ENCODE measurements at places on chromosomes 5 and 9.

DNA sequence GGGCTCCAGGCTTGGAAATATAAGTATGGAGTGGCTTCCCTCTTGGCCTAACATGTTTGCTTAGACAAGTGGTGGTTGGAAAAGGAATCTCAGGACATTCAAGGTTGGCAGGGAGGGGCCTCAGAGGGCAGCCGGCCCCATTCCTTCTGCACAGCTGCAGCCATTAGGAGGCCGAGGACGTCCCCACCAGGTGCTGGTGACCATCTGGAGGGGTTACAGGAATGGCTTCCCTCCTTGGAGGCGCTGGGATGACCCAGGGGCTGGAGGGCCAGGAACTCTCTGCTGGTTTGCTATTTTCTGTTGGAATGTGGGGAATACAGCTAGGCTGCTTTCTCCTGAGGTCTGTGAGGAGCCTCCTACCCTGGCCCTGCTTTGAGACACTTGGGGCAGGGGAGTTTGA, 18.5 kb downstream of the STC2 start:
- no peak for DNase-seq

DNA sequence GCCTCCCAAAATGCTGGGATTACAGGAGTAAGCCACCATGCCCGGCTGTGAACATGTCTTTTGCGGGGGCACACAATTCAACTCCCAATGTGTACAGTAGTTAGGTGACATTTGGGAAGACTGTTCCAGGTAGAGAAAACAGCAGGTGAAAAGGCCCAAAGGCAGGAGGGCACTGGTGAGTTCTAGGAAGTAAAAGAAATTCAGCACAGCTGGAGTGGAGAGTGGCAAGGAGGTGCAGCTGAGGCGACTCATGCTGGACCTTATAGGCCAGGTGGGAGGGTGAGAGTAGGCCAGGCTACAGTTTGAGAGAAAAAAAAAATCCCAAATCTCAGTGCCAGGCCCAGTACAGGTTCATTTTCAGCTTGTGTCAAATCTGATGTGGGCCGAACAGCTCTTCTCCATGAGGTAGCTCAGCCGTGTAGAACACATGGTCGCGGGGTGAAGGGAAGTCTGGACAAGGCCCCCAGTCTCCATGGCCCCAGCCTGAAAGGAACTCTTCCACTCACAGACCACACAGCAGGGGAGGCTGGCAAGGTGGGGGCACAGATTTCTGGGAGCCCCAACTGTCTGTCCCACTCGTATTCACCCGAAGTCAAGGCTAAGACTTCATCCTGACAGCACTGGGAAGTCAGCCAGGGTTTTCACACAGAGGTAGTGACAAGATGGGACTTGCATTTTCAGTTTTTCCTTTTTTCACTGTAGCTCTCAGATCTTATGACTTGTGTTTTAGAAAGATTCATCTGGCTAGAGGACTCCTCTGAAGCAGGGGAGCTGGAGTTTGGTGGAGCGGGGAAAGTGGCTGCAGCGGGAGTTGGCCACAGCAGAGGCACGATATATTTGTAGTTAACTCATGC, 4.5 kb upstream of the HNRNPAB start:
- peak; percentile 5 for DNase-seq

DNA sequence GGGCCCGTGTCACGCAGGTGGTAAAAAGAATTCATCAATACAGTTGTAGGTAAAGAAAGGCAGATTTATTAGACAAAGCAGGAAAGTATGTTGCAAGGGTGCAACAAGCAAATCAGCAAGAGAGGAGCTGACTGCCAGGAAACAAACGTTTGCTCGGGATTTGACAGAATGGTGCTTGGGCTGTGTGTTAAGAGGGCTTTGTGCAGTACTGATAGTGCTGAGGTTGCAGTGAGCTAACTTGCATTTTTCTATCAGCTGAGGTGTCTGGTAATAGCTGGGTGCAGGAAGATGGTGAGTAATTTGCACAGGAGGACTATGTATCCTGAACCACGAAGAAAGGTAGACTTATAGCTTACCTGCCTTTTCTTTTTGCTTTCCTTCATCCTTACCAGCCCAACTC, 3.9 kb upstream of the RARS1 start:
- DNase-seq: no peak

- DNase-seq: no peak
Observed at GRCh38 chr5:149007174-149007573, 55.7 kb downstream of the SH3TC2 start.

DNA sequence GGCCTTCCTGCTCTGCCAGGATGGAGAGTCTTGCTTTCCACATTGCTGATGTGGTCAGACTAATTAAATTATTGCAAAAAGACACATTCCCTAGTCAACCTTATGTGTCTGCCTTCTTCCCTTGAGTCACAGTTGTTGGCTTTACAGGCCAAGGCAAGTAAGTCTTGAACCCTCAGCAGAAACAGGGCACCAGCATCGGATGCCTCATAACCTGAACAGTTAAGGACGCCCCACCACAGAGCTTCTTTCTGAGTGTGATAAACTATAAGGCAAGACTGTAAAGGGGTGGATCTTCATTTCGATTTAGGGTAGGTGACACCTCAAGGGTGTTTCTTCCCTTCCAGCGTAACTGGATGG, 670 bp upstream of the KIF2A start:
- no peak for DNase-seq

GRCh38 chr5:151414536-151414935, 32.9 kb upstream of the SLC36A1 start:
- no peak for DNase-seq

DNA sequence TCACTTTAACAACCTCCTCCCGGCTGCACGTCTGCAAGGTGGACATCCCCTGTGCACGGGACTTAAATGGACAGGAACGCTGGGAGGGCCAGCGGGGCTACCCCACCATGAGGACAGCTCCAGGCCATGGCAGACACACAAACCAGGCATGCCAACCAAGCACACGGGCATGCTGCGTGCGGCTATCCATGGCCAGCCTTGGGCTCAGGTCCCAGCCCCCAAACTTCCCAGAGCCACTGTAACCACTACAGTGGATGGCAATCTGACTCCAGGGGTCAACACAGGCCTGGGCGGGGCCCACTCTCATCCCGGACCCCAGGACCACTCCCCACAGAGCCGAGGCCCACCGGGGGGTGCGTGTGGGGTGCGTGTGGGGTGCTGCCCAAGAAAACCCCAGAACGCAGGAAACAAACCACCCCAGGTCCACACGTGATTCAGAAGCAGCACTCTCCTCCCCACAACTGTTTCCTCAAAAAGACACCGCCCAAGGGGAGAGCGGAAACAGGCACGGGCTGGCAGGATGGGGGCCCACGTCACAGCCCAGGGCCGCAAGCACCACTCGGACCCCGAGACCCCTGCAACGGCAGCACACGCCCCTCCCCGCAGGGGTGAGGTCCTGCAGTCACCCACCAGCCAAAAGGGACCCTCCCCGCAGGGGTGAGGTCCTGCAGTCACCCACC, 7.4 kb downstream of the SLC12A7 start:
- DNase-seq: peak; percentile 35

- no peak for DNase-seq
Observed at GRCh38 chr5:174571662-174572397, 152.6 kb upstream of the MSX2 start.

DNA sequence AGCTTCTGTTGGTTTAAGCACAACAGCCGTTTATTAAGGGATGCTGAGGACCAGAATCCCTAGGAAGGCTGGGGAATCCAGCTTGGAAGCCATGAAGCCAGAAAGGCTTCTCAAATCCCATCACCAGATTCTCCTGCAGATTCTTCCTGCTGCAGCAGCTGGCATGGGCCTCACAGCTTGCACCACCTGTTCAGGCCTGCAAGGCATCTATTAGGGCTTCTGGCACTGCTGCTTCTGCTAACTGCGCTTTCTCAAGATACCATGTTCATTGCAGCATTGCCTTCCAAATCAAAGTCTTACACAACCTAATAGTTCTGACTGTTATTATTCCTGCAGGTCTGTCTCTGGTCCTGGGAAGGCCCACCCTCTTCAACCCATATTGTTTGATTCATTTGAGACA, 51.2 kb upstream of the ZNF366 start:
- DNase-seq: no peak

DNA sequence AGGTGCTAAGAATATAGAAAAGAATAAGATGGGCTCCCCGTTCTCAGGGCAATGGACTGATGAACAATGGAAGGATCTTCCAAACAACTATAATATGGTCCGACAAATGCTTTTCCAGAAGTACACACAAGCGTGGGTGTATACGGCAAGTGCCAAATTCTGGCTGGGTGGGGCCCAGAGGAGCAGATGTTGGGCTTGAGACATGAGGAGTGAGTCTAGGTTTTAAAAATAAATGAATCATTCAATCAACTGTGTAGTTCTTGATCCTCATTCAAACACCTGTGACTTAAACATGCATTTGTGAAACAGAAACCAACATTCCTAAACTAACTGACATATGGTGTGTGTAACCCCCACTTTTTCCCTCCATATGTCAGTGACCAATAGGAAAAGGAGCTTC, 47.9 kb downstream of the MFAP3 start:
- no peak for DNase-seq

DNA sequence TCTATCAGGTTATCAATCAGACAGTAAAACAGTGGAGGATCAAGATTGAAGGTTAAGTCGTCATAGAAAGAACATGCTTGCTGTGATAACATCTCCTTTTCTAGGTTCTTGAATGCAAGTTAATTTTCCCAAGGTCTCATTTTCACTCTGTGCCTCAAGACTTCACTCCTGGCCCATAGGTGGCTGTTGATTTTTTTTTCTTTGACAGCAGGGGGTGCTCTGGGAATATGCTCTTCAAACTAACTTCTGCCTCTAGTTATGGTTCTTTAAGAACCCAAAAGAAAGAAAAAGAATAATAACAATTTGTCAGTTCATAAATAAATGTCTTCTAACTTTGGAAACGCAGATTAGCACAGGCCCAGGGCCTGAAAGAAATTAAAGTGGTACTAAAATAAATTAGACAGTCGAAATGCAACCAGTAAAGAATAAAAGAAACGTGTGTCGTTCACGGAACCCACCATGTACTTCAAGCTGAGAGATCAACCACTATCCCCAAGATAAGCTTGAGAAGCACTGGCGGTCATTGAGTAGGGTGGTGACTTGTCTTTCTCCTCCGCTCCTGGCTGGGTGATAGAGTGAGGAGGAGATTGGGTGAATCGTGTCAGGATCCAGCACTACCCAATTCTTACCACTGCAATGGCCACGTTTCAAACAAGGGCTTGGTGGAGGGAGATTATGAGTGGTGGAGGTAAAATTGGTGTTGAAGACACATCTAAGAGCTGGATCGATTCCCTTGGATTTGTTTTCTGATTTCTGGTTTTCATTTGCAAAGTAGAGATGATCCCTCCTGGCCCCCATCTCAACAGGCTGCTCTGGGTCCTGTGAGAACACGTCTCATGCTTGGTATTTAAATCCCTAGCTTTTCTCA, 93.4 kb upstream of the IRX4 start:
- no peak for DNase-seq

DNA sequence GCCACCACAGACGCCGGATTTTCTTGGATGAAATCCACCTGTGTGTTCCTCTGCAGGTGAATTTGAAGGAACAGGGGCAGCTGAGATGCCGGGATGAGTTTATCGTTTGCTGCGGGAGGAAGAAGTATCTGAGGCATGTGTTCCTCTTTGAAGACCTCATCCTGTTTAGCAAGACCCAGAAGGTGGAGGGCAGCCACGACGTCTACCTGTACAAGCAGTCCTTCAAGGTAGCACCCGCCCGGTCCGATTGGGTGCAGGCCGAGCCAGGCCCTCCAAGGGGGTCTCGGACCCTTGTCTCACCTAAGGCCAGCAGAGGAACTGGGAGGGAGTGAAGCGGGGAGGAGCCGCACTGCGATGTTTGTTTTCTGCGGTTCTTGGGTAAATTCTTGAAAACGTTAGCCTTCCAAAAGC, 18.4 kb upstream of the LRRC14B start:
- DNase-seq: no peak

- no peak for DNase-seq
Observed at GRCh38 chr5:17358031-17358430, 140.0 kb upstream of the TAF11L2 start.

- no peak for DNase-seq
Observed at GRCh38 chr5:5381310-5381913, 41.1 kb upstream of the ICE1 start.

GRCh38 chr5:168401226-168401625, 85.0 kb upstream of the RARS1 start:
- no peak for DNase-seq

GRCh38 chr5:6496636-6497035, 48.0 kb downstream of the UBE2QL1 start:
- DNase-seq: no peak

- DNase-seq: no peak
Observed at GRCh38 chr9:98516897-98517503, 191.7 kb downstream of the GABBR2 start.

- DNase-seq: no peak
Observed at GRCh38 chr5:113108485-113108884, 131.9 kb downstream of the DCP2 start.

GRCh38 chr5:100779669-100780375, 123.3 kb downstream of the ST8SIA4 start:
- DNase-seq: peak; percentile 63

DNA sequence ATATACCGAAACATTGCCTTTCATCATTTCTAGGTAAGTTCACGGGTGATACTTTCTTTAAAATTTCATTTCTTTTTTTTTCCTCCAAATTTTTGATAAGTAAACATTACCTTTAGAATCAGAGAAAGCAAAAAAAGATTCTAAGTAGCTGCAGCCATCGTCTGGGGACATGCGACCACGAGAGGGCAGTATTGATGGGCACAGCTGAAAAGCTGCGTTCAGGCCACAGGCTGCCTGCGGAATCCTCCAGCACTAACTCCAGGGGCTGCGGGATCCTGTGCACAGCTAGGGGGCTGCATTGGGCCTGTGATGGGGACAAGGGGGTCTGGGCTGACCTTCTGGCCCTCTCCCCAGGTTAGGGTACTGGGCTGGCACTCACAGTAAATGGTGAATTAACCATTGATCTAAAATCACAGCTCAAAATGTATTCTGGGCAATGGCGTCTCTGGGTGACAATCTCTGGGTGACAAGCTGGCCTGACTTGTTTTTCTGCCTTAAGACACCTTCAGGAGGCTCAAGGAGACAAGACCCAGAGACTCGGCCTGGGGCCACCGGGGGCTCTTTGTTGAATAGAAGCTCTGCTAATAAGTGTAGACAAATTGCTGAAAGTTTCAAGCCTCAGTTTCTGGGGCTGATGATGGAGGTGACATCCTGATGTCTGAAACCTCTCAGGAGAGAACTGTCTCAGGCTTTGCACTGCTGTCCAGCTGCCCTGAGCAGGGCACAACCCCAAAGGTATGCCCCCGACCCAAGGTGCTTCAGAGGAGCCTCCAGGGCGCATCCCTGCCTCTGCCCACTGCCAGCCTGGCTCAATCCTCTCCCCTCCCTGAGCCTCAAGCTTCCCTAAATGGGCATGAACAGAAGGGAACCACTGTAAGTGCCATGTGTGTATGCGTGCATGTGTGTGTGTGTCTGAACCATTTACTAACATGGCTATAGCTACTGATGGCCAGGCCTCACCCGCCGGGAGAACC, 44.3 kb upstream of the SARDH start:
- DNase-seq: peak; percentile 56

Data from CD4-positive, alpha-beta T cell treated with Interleukin-4 for 1 hour (primary cell).